ENCODE measurements at places on chromosomes 2 and 18. TPM values are rescaled to one million over a fixed set of nuclear protein-coding genes. Genes with fewer than 3 reads are reported as not detected.

The IL1A gene
- 0.15 TPM for total RNA-seq

The SDC1 gene
- 202 TPM for total RNA-seq

The CSRNP3 gene
- total RNA-seq, result not detected

The LRRFIP1 gene
- 91.5 TPM for total RNA-seq

The OTOF gene
- 0.12 TPM for total RNA-seq
